ENCODE measurements at places on chromosomes 11 and 22. TPM values are rescaled to one million over a fixed set of nuclear protein-coding genes. Genes with fewer than 3 reads are reported as not detected.
A peak's percentile ranks its signal among the peaks of the same experiment; 100 is the strongest.

GRCh38 chr11:57345555-57346211, 7.5 kb downstream of the P2RX3 start:
- peak; percentile 76 for DNase-seq

- no peak for DNase-seq
These were observed 565.2 kb downstream of the BUD13 start for GRCh38 chr11:116207421-116208141.

DNA sequence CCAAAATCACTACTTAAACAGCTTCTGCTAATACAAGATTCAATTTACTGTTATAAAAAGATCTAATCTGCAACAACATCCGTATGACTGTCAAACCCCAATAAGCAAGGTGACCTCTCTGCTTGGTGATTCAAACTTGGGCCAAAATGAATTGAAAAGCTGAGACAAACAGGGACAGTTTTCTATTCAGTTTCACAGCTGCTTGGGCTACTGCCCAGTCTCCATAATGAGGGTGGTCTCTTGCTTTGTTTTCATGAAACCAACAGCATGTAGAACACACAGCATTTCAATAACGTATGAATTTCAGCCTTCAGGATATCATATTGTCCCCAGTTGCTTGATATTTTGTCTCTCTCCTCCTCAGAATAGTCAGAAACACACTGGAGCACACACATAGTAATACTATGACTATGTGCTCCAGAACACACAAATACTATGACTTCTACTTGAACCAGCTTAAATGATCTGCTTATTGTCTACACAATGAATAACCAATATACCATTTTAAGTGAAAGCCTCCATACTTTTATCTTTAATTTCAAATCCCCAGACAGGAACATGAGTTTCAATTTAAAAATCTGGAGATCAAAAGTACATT, 285.0 kb downstream of the TTC28 start:
- no peak for DNase-seq

GRCh38 chr11:6541356-6541755, 44.3 kb downstream of the DNHD1 start:
- DNase-seq, result no peak

DNA sequence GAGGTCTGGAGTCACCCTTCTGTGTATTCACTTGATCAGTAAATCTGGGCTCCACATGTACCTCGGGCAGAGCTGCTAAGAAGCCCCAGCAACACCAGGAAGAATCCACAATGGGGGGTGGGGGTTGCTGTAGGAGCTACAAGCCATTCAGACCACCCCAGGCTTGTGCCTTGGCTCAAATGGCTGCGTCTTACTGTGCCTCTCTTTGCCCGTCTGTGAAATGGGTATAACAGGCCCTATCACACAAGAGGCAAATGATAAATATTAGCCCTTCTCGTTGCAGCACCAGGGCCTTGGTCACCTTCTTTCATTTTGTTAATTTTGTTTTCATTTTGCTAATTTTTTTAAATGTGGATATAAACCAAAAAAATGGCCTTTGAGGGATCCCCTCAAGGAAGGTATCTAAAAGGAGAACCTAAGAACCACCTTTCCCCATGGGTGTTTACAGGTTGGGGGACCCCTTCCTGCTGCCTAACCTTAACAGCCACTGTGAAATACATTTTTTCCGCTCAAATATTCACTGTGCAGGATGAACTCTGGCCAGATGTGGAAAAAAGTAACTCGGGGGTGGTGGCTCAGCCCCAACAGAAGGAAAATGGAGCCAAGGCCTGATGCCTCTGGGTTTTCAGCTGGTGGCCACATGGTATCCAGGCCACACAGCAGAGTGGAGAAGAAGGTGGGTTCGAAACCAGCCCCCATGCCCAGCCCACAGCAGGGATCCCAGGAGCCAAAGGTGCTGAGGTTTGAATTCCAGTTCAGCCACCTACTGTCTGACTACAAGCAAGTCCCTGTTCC, 284.0 kb downstream of the MN1 start:
- DNase-seq, result no peak

- no peak for DNase-seq
These were observed 25.1 kb downstream of the LRFN4 start for GRCh38 chr11:66881927-66882452.

GRCh38 chr11:134994431-134994830, 582.4 kb upstream of the B3GAT1 start:
- no peak for DNase-seq

The FGF19 gene
- total RNA-seq, result not detected

DNA sequence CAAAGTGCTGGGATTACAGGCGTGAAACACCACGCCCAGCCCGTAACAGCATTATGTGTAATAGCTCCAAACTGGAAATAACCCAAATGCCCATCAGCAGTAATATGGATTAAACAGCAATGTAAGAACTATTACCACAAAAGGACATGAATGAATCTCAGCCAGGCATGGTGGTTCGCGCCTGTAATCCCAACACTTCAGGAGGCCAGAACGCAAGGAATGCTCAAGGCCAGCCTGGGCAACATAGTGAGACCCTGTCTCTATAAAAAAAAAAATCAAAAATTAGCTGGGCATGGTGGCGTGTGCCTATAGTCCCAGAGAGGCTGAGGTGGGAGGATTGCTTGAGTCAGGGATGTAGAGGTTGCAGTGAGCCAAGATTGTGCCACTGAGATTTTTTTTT, 3.1 kb upstream of the DPF2 start:
- no peak for DNase-seq

The RAB38 gene
- 0.97 TPM for total RNA-seq

The SOX6 gene
- not detected for total RNA-seq

The FJX1 gene
- 0.62 TPM for total RNA-seq

All from activated CD4-positive, alpha-beta memory T cell treated with anti-CD3 and anti-CD28 coated beads for 36 hours (primary cell).